Stimulated activated CD4-positive, alpha-beta T cell treated with anti-CD3 and anti-CD28 coated beads, Interleukin-15, amount 100 ng/mL, for 1 hour (primary cell): ENCODE measurements at places on chromosomes 2 and 18.

DNA sequence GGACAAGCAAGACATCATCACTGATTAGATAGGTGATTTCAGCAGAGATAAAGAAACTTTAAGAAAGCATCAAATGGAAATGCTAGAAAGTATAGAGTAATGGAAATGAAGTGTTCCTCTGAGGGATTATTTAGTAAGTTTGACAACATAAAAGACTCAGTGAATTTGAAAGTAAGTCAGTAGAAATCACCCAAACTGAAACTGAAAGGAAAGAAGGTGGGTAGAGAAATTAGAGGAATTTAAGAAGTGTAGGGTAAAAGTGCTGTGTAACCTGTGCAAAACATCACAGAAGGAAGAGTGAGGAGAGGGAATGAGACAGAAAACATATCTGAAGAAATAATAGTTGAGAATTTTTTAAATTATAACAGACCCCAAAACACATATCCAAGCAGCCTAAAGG is 343.1 kb downstream of the CBLN2 start:
- no peak for DNase-seq

DNA sequence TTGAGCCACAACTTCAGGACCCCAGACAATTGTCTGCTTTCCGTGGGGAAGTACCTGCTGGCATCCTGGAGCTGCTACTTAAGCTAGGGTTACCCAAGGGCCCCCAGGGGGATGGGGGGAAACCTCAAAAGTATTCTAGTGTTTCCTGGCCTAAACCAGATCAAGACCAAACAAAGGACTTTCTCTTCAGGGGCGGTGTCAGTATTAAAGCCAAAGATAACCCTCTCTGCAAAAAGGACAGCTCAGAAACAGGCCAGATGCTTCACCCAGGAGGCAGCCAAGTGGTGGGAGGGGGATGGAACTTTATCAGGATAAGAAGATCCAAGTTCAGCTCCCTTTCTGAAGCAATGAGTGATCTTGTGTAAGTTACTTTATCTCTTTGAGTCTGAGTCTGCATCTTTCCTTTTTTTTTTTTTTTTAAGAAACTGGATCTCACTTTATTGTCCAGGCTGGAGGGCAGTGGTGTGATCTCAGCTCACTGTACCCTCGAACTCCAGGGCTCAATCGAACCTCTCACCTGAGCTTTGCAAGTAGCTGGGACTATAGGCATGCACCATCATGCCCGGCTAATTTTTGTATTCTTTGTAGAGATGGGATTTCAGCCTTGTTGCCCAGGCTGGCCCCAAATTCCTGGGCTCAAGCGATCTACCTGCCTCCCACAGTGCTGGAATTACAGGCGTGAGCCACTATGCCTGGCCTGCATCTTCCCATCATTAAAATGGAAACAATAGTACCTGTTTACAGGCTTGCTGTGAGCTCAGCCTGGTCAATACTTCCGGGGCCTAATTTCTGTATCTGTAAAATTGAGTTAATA is 151.8 kb upstream of the PTPRM start:
- DNase-seq, result no peak

DNA sequence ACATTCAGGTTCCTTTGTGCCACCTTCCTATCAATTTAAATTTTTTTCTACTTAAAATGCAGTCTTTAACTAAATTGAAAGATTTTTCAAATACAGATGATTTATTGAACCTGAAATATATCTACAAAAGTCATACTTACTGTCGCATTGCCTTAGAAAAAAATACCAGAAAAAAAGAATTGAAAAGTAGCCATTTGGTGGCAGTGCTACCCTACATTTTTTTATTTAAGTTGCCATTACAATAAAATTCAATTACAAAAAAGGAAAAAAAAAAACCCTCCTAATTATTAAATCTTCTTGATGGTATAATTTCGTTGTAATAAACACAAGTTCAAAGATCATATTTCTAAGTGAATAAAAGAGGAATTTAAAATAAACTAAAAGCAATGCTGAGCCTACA is 43.4 kb downstream of the DSC3 start:
- DNase-seq, result no peak

GRCh38 chr2:213834331-213834730 is 550.1 kb downstream of the SPAG16 start:
- DNase-seq, result no peak

GRCh38 chr2:10537522-10538199 is 89.5 kb upstream of the ODC1 start:
- no peak for DNase-seq

DNA sequence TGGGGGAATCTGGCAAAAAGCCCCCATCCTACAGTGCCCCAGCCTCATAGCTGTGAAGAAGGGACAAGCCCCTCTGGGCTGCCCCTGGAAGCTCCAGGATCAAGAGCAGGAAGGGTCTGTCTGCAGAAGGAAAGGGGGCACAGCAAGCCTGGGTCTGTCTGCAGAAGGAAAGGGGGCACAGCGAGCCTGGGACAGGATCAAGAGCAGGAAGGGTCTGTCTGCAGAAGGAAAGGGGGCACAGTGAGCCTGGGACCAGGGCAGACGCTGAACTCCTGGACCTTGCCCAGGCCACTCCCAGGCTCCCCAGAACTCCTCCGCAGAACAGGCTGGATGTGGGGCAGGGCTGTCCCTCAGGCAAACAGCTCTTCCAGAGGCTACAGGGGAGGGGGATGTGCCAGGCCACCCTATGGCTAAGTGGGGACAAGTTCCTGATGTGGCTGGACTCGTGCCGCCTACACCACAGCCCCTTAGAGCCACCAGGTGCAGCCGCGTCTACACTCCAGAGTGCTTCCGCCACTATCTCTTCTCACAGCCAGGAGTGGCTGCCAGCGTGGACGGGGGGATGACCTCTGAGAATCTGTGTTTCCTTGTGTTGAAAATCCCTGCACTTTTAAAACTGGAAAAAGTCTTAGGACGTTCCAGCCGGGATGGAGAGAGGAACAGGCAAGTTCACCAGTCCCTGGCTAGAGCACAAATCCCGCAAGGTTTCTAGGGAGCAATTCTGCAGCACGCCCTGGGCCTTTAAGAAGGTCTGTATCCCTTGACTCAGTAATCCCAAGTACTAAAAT is 20.8 kb downstream of the KIF1A start:
- DNase-seq, result no peak

DNA sequence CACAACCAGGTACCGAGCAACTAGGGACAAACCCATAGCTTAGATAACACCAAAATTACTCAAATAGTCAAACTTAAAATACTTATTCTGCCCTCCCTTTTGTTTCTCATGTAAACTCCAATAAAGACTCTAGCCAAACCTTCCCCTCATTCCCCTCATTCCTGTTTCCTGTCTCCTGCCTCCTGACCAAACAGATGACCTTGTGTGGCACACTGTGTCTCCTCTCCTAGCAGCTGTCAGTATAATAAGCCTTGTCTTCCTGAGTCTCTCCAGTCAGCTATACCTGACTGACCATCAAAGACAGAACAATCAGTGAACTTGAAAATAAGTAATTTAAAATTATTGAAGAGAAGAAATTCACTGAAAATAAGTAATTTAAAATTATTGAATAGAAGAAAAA is 14.3 kb downstream of the SULT1C4 start:
- DNase-seq, result no peak

DNA sequence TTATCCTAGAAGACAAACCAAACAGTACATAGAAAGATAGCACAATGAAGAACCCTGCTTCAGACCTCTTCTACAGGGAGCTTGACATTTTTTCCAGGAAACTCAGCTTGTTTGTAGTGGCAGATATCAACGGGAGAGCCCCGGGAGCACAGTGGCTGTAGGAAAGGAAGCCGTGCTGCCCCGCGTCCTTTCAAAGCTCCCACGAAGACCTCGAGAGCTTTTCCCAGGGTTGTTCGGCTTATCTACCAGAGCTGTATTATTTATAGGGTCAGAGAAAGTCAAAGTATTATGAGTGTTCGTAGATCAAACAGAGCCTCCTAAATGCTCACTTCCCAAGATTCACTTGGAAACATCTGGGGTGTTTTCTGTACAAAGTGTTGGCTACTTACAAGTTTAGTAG is 167.1 kb upstream of the COPS8 start:
- DNase-seq, result no peak

GRCh38 chr2:181998041-181998835 is 12.6 kb downstream of the PPP1R1C start:
- DNase-seq, result no peak

- no peak for DNase-seq
Observed at GRCh38 chr2:210617732-210618330, 61.4 kb downstream of the CPS1 start.

GRCh38 chr2:68921646-68922045 is 31.0 kb downstream of the GKN2 start:
- DNase-seq, result no peak

- DNase-seq, result no peak
Observed at GRCh38 chr18:13558124-13558523, 168.2 kb downstream of the FAM210A start.

GRCh38 chr2:68870215-68870614 is 982 bp downstream of the BMP10 start:
- no peak for DNase-seq

GRCh38 chr2:200099256-200099655 is 143.9 kb downstream of the MAIP1 start:
- DNase-seq, result no peak

GRCh38 chr2:176885661-176886060 is 326.9 kb upstream of the HNRNPA3 start:
- DNase-seq, result no peak

- no peak for DNase-seq
Observed at GRCh38 chr18:69998523-69998987, 50.9 kb upstream of the CD226 start.

GRCh38 chr2:239459056-239459455 is 58.2 kb upstream of the HDAC4 start:
- no peak for DNase-seq

- no peak for DNase-seq
Observed at GRCh38 chr2:86414996-86415395, 26.2 kb upstream of the KDM3A start.

DNA sequence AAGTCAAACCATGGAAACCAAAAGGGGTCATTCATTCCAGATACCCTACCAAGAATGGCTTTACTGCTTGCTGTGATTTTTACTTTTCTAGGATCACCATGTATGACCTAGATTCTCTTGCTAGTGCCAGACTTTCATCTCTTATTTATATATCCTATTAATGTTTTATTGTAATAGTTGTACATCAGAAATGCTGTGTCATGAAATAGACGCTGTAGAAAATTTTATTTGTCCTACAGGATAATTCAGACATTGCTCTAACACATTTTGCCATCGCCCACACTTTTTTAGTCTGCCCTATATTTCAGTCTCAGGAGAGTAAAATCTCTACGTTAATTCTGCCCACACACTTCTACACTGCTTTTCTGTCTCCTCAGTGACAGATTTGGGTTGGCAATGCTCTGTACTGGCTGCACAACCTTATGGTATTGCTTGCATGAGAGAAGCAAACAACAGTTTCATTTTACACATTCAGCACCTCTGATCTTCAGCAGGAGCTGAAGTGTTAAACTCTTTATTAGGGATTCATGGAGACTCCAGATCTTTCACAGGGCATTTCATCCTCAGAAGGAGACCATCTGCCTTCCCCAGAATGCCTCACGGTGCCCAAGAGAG is 871.8 kb upstream of the CHAC2 start:
- no peak for DNase-seq

GRCh38 chr18:10523544-10523943 is 2.3 kb upstream of the NAPG start:
- no peak for DNase-seq

GRCh38 chr2:160513120-160513519 is 19.5 kb upstream of the RBMS1 start:
- DNase-seq, result no peak

DNA sequence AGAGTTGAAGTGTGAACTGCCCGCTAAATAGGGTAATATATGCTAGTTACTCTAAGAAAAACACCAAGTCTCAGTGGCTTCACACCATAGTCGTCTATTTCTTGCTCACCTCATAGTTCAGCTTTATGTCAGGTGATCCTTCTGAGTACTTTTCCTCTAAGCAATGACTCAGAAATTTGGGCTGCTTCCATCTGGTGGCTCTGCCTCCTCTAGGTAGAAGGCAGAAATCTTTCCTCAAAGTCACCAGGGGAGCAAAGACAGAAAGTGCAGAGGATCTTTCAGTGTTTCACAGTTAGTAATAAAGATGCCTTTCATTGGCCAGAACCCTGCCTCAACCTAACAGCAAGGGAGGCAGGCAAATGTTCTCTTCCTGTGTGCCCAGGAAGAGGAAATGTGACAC is 17.3 kb downstream of the CDH20 start:
- no peak for DNase-seq

DNA sequence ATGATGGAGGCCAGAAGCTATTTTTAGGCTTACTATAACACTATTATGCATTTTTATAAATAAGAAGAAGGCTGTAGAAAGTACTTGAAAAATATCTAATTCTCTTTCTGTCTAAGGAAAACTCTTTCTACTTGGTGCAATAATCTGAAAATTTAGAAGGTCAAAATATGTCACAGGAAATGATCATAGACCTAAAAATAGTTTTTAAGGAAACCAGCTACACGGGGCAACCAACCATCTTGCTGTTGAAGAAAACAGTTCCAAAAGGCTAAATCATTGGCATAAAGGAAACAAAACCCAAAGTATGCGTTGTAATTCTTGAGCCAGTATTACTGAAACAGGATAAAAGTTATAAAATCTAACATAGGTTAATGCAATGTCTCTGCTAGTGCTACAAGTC is 40.2 kb downstream of the SOCS6 start:
- no peak for DNase-seq

DNA sequence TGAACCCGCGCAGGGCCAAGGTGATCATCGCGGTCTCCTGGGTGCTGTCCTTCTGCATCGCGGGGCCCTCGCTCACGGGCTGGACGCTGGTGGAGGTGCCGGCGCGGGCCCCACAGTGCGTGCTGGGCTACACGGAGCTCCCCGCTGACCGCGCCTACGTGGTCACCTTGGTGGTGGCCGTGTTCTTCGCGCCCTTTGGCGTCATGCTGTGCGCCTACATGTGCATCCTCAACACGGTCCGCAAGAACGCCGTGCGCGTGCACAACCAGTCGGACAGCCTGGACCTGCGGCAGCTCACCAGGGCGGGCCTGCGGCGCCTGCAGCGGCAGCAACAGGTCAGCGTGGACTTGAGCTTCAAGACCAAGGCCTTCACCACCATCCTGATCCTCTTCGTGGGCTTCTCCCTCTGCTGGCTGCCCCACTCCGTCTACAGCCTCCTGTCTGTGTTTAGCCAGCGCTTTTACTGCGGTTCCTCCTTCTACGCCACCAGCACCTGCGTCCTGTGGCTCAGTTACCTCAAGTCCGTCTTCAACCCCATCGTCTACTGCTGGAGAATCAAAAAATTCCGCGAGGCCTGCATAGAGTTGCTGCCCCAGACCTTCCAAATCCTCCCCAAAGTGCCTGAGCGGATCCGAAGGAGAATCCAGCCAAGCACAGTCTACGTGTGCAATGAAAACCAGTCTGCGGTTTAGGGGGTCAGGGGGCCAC is 897 bp downstream of the GPR45 start:
- DNase-seq, result no peak

GRCh38 chr2:167264380-167264779 is 376.1 kb downstream of the XIRP2 start:
- DNase-seq, result no peak

- no peak for DNase-seq
Observed at GRCh38 chr2:164826293-164827243, 15.1 kb downstream of the COBLL1 start.

DNA sequence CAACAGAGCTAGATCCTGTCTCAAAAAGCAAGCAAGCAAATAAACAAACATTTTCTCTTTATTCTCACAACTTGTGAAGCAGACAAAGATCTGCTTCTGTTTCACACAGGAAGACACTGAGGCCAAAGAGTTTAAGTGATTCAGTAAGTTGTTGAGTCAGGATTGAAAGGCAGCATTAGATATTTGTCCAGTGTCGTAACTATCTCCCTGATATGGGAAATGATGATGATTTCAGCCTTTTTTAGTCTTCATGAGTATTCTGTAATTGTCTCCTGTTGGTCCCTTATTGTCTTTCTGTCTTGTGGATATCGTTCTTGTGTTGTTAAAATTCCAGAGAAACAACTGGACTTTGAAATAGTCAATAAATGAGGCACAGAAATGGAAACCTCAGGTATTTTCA is 59.6 kb downstream of the GATA6 start:
- DNase-seq, result no peak
